ENCODE measurements at places on chromosomes 13 and 19. TPM values are rescaled to one million over a fixed set of nuclear protein-coding genes. Genes with fewer than 3 reads are reported as not detected.

The ZNF729 gene
- total RNA-seq = not detected

The SNAPC2 gene
- total RNA-seq = 12.1 TPM

The FCAR gene
- total RNA-seq = not detected

The RAD23A gene
- 110 TPM for total RNA-seq

The C2CD4C gene
- total RNA-seq = 0.12 TPM

The CYP4F8 gene
- not detected for total RNA-seq

The FXYD3 gene
- 183 TPM for total RNA-seq

The PARP4 gene
- total RNA-seq = 77.6 TPM

The ATP12A gene
- total RNA-seq = 0.40 TPM

The TCF3 gene
- 110 TPM for total RNA-seq

The FOXA3 gene
- total RNA-seq = 19.9 TPM

The PGLYRP2 gene
- total RNA-seq = not detected

The BAX gene
- 141 TPM for total RNA-seq

The ZNF546 gene
- total RNA-seq = 5.7 TPM

The ZNF98 gene
- total RNA-seq = not detected

The C19orf85 gene
- not detected for total RNA-seq

The MARK4 gene
- total RNA-seq = 45.9 TPM

The RUVBL2 gene
- 184 TPM for total RNA-seq

The PDE4C gene
- 2.4 TPM for total RNA-seq

The PABPC3 gene
- total RNA-seq = 0.28 TPM

The IL12RB1 gene
- not detected for total RNA-seq

The DNAAF3 gene
- total RNA-seq = 10.3 TPM

The FFAR3 gene
- total RNA-seq = not detected
